ENCODE measurements at places on chromosomes 1 and 21.

DNA sequence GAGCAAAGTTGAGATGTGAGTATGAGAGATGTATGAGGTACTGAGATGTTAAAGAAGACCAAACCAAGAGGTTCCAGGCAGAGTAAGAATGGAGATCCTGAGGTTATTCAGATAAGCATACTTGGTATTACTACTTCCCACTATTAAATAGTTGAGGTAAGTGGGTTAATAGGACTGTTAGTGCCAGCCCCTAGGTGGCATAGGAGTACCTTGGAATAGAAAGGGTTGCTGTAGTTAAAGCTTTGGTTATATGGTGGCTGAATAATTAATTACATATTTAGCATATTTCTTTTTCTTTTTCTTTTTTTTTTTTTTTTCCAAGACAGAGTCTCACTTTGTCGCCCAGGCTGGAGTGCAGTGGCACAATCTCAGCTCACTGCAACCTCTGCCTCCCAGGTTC, 397.9 kb upstream of the TMPRSS15 start:
- DNase-seq = no peak

DNA sequence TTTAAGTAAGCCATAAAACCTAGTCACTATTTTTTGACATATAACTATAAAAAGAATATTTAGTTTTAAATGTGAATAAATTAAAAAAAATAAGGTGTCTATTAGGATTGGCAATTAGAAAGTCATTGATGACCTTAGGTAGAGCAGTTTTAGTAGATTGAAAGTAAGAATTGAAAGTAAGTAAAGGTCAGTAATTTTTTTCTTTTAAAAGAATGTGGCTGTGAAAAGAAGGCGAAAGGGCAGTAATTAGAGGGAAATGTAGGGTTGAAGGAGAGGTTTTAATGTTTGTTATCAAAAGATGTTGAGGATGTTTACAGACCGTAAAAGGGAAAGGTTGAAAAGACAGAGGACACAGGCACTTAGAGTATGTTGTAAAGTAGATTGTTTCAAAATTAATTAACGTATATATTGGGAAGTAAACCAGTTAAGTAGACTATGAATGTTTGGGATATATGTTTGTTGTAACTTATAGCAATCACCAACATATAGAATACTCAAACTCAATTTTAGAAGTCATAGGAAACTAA, 41.0 kb downstream of the ZFYVE9 start:
- DNase-seq = no peak

DNA sequence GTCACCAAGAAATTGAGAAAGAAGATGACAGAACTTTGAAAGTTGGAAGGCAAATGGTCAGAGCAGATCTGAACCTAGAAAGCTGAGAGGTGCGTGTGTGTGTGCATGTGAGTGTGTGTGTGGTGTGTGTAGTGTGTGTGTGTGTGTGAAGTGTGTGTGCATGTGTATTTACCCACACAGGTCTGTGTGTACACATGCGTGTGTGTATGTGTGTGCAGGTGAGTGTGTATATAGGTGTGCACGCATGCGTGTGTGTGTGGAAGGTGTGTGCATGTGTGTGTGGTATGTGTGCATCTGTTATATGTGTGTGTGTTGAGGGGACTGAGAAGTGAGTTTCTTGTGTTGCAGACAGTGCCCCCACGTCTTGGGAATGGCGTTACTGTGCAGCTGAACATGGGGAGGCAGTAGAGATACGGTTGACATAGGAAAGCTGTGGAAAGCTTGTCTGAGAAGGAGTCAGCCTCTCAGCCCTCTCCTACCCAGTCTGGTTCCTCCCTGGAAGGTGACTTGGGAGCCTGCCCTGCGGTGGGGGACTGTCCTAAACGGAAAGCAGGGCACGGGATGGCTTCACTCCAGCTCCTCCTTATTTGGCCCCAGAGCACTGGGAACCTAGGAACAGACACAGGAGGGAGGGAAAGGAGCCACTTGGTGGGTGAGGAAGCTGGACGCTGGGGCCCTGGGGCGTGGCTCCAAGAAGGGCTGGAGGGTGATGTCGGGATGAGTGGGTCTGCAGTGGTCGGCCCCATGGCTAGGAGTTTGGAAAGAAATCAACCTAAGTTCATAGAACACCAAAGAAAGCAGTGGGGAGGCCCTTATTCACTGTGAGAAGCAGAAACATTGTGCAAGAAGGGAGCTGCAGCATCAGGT, 97.2 kb downstream of the PCBP3 start:
- DNase-seq = no peak

- no peak for DNase-seq
Observed at GRCh38 chr1:206866062-206866461, 639 bp downstream of the IL20 start.

GRCh38 chr21:44519346-44520325, 20.4 kb downstream of the KRTAP10-1 start:
- no peak for DNase-seq

All from CMK (cell line).